Esophagus muscularis mucosa (tissue), 4 donors: ENCODE measurements at places on chromosomes 2 and 18. TPM values are rescaled to one million over a fixed set of nuclear protein-coding genes. Genes with fewer than 3 reads are reported as not detected.

The C2orf81 gene
- 4.6 TPM for total RNA-seq

GRCh38 chr2:43748333-43748732 is 25.5 kb upstream of the DYNC2LI1 start:
- DNase-seq: no peak

DNA sequence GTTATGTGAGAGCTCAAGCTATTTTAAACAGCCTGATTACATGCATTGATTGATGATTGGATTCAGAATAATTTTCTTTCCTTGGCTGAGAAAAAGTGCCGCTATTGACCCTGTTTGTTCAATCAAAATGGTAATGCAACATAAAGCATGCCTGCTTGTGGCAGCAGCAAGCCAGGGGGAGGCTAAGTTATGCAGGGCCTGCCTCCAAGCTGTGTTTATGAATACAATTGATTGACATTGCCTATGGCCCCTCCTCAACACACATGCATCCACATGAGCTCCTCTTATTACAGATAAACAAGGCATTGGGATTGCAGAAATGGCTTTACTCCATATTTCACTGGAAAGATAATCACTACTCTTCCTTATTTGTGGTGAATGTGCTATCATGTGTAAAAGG is 395.6 kb downstream of the TDRD15 start:
- DNase-seq: no peak

The LAMA3 gene
- 11.9 TPM for total RNA-seq

- no peak for DNase-seq
Observed at GRCh38 chr2:18795906-18796305, 206.5 kb upstream of the NT5C1B start.

DNA sequence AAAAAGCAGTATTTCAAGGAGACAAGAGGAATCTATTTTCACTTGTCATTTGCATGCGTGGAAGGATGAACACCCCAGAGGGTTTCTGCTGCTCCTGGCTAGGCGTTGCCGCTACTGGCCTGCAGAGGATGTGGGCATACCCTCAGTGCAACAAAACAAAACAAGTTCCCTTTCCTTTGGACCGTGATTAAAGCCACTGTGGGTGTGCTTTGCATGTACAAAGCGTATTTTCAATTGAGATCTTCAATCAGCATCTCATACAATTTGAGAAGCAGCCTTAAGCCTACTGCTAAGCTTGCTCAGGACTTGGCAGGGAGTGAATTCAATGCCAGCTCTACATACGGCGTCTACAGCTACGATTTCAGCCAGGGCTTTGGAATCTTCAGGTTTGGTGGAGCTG is 298.4 kb downstream of the LPIN1 start:
- no peak for DNase-seq

- no peak for DNase-seq
Observed at GRCh38 chr2:241029599-241030332, 31.3 kb downstream of the SNED1 start.

DNA sequence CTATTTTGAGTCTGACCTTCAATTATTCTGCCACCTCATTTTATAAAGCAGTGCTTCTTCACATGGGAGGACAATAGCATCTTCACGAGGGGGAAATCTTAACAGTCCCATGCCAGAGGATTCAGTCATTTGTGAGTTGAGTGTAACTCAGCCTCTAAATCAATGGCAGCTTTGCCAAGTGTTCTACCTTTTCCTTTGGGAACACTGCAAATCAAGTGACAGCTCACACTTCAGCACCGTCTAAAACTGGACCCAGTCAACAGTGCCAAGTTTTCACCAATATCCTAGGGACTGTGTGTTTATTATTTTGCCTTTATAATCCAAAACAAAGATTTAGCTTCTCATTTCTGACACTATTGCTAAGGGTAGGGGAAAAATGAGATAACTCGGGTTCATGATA is 133.6 kb downstream of the FIGN start:
- DNase-seq: no peak

GRCh38 chr2:7819316-7819715 is 862.5 kb upstream of the ID2 start:
- DNase-seq: no peak

- no peak for DNase-seq
Observed at GRCh38 chr2:19360966-19361321, 2.5 kb upstream of the OSR1 start.

- peak; percentile 85 for DNase-seq
Observed at GRCh38 chr18:75351409-75351808, 76.1 kb downstream of the SMIM21 start.

The ARHGAP28 gene
- 0.52 TPM for total RNA-seq

- no peak for DNase-seq
Observed at GRCh38 chr18:51614967-51615571, 417.6 kb upstream of the MEX3C start.

The FBLN7 gene
- 1.8 TPM for total RNA-seq

The NETO1 gene
- total RNA-seq: 0.50 TPM

The FZD7 gene
- 51.5 TPM for total RNA-seq

The SLC40A1 gene
- 80.9 TPM for total RNA-seq

GRCh38 chr18:40292985-40293710 is 1661.9 kb upstream of the PIK3C3 start:
- no peak for DNase-seq

- no peak for DNase-seq
Observed at GRCh38 chr2:29263886-29264285, 148.7 kb downstream of the CLIP4 start.
